ENCODE measurements at places on chromosomes 5 and 9.

- peak; percentile 91 for DNase-seq
Measured at GRCh38 chr5:174827558-174827957, 103.2 kb downstream of the MSX2 start.

GRCh38 chr9:14485366-14485765 lies 171.4 kb upstream of the NFIB start:
- DNase-seq, result peak; percentile 11

DNA sequence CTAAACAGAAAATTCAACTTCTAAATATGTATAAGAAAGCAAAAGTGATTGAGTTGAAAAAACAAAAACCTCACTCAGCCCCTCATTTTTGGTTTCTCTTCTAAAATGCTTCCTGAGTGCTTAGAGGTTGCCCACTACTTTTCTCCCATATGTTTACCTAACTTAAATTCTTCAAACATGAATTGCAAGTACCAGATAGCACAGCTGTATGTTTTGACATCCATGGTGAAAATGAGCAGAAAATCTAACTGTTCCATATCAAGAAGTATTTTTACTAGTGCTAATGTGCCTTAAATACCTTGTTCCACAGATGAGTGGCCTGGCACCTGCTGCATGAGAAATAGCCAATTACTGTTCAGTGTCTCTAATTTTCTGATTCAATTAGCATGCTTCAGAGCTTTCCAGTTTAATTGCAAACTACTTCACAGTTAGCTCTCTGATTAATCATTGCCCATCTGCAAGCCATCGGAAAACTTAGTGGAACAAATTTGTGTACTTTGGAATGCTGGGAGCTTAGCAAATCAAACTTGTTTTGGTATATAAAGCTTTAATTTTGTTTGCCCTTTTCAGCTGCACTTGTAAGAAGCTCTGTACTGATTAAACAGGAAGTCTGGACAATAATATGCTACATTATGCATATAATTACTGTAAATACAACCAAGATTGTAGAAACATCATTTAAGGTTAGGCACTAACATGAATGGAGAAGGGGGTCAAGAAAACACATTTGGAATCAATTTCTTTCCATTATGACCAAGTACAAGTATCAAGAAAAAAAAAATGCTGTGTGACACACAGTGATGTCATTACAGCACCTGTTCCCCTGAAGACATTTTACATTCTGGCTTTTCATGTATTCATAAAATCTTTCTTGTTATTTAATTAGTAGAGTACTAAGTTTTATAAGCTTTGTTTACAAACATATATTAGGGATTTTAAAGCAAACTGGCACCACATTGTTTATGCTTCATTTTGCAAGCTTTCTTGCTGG lies 65.6 kb downstream of the POU5F2 start:
- no peak for DNase-seq

DNA sequence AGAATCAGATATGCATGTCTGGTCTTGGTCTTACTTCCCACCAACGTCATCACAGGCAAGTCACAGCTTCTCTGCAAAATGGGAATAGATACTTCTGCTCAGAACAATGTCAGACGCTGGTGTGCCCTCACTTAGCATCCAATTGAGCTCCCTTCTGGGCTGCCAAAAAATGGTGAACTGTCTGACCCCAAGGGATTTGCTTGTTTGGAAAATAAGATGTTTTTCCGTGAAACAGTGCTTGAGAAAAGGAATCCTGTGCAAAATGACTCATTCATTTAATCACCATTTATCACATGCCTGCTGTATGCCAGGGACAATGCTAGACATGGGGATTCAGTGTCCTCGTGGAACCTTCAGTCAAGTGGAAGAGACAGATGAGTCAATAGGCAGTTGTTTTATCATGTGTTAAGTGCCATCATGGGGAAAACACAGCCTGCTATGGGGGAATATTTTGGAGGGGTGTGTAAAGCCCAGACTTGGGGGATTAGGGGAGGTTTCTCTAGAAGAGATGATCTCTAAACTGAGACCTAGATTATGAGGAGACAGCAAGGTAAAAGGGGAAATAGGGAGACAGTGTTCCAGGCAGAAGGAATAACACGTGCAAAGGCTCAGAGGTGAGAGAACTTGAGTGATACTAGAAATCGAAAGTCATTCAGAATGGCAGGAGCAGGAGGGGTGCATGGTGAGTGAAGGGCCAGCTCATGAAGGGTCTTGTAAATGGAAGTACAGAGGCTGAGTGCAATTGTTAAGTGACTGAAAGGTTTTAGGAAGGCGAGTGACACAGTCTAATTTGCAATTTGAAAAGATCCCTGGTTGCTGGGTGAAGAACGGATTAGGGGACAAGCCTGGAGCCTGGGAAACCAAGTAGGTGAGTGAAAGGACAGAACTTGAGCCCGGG lies 3.9 kb downstream of the NIPAL4 start:
- DNase-seq, result peak; percentile 96

GRCh38 chr5:65840071-65840470 lies 86.3 kb upstream of the ERBIN start:
- no peak for DNase-seq

- DNase-seq, result no peak
Measured at GRCh38 chr5:35188031-35188457, 42.2 kb downstream of the PRLR start.

DNA sequence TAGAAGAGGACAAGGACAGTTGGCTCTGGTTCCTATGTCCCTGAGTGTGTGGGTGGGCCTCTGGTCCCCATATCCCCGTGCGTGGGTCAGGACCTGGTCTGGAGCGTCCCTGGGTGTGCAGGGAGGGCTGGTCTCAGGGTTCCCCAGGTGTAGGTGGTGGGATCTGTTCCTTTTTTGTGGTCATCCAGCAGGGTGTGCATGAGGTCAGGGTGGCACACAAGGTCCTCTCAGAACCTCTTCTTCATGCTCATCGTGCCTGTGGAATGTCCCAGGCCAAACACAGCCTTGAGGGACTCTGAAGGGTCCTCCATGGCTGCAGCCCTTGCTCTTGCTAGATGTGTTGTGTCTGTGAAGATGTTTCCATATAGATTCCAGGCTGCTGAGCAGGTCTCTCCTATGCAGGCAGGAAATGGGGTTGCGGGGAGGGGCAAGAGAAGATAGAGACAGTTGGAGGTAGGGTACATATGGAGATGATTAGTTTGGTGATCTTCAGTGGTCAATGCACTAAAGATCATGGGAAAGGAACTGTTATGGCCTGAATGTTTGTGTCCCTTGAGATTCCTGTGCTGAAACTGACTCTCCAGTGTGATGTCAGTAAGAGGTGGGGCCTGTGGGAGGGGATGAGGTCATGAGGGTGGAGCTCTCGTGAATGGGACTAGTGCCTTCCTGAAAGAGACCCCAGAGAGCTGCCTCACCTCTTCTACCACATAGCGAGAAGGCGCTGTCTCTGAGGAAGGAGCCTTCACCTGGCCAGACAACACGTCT lies 53.1 kb downstream of the NXNL2 start:
- peak; percentile 57 for DNase-seq

DNA sequence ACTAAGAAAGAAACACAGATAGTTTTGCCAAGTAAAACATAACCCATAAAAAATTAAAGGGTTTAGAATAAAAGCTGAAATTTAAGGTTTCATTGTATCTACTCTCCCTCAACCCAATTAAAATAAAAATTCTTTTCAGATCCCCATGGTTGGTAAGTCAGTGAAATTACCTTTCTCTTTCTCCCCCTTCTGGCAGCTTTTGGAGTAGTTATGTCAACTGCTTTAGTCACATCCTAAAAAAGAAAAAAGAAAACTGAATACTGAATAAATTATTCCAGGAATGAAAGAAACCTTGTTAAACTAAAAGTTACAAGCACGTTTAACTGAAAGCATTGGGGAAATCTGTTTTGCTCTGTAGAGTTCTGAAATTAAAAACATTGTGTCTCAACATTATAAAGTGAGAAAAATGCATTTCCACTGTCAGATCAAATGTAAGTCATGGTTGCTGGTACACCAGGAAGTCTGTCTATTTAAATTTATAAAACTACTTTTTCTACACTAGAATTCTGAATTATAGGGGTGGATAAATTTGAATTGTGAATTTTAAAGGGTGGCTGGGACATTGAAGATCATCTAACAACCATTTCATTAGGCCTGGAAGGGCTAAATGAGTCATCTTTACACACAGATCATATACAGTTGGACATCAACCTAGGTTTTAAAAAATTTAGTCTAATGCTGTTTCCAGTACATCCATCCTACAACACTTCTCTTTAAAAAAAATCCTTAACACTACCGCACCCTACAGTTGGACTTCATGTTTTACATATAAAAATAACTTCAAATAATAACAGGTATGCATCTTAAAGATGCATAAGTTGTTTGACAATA lies 24.7 kb downstream of the PSIP1 start:
- peak; percentile 38 for DNase-seq
